CD4-positive, alpha-beta T cell treated with Interleukin-17A for 4 hours (primary cell): ENCODE measurements at places on chromosomes 5 and 9.

DNA sequence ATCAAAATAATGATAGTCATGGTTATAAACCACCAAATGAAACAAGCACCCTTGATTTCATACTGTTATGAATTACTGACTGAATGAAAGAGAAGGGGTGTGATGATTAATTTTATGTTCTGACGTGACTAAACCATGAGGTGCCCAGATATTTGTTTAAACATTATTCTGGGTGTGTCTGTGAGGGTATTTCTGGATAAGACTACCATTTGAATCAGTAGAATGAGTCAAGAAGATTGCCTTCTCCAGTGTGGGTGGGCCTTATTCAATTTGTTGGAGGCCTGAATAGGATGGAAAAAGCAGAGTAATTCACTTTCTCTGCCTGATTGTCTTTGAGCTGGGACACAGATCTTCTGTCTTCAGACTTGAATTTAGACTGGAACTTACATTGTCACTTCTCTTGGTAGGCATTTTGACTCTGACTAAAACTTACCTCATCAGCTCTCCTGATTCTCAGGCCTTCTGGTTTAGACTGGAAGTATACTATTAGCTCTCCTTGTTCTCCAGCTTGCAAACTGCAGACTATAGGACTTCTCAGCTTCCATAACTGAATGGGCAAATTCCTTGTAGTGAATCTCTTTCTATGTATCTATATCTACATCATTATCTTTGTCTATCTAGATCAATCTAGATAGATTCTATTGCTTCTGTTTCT is 321.9 kb upstream of the TARS1 start:
- no peak for DNase-seq

DNA sequence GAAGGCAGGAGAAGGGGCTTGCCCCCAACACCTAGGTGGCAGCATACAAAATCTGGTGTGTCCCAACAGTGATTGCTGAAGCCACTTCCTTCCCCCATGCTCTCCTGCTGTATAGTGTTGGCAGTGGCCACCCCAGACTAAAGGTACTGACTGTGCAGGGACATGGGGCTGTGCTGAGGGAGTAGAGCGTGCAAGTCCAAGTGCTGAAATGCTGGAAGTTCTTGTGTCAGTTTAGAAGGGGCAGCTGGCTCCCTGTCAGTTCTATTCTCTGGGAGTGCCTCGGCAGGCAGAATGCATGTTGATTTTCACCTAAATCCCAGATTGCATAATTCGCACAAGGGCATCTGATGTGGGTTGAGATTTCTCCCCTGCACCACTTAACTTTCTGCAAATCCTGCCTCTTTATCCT is 68.6 kb downstream of the GDNF start:
- DNase-seq, result no peak

GRCh38 chr9:127715470-127716337 is at the start of the genes PTRH1 and TTC16:
PTRH1 (minus strand) TSS chr9:127715663; CDS start chr9:127715639, 24 bp downstream.
TTC16 (plus strand) TSS chr9:127716079; CDS start chr9:127716146, 67 bp downstream.
- DNase-seq, result peak; percentile 99

DNA sequence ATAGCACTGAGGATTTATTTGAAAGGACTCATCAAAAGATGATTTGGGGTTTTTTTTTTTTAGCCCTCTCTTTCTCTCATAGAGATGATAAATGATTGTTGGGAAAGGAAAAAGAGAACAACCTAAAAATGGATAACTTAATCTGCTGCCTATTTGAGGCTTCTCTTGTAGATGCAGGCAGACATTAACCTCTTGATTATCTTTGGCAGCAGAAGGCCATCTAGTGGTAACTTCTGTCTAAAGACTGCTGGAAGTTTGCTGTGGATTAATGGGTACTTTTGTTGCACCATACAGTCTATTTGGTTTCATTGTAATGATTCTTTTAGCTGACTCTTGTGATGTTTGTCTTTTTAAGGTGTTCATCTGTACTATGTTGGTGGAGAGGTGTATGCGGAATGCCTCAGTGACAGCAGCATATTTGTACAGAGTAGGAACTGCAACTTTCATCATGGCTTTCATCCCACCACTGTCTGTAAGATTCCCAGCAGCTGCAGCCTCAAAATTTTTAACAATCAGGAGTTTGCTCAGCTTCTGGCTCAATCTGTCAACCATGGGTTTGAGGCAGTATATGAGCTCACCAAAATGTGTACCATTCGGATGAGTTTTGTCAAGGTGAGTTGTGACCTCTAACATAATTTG is 18.8 kb downstream of the SMIM32 start:
- DNase-seq, result no peak
